Caudate nucleus (tissue), 63 donors: ENCODE measurements at places on chromosomes 2 and 18.

- DNase-seq = no peak
These were observed 1383.8 kb upstream of the ACVR2A start for GRCh38 chr2:146461068-146461467.

- DNase-seq = no peak
These were observed 111.4 kb upstream of the OTOS start for GRCh38 chr2:240251848-240252190.

DNA sequence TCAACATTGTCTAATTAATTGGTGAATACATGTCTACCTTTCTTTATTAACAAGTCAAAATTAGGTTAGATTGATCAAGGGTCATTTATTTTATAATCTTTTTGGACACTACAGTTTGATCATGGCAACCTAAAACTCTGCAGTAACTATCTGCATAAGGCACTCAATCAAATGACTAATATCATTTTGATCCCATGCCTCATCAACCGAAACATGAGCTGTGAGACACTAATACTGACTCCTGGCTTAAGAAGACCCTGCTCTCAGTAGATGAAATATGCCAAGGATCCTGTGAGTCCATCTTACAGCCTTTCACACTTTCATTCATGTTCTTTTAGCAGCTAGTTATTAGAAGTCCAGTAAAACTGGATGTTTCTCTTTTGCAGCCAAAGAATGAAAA is 169.4 kb upstream of the CAVIN2 start:
- no peak for DNase-seq

DNA sequence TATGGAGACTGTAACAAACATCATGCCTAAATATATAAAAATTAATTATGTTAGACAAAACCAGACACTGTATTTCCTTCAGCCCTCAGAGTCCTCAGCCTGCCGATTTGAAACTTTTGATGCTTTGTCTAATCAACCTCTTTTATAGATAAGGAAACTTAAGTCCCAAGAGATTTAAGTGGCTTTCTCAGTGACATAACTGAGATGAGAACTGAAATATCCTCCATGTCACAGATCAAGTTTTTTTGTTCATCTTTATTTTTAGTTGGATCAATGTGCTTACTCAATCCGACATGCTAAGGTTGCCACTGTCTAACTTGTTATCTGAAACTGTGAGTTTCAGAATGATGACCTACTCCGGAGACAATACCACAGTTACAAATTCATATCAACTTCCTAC is 72.3 kb downstream of the BARD1 start:
- no peak for DNase-seq

DNA sequence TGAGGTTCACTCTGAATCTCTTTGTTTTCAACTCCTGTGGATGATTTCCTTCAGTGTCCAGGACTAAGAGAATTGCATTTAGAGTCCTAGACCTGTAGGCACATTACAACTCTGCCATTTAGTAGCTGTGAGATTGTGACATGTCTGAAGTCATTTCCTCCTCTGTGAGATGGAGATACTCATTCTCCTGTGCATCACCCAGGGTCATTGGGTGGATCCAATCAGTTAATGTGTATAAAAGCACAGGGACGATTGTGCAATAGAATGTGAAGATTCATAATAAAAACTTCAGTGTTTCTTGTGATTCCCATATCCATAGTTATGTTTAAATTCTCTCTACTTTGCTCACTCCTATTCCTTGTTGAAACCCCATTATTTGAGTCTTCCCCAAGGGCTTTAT is 113.6 kb downstream of the DIS3L2 start:
- no peak for DNase-seq

DNA sequence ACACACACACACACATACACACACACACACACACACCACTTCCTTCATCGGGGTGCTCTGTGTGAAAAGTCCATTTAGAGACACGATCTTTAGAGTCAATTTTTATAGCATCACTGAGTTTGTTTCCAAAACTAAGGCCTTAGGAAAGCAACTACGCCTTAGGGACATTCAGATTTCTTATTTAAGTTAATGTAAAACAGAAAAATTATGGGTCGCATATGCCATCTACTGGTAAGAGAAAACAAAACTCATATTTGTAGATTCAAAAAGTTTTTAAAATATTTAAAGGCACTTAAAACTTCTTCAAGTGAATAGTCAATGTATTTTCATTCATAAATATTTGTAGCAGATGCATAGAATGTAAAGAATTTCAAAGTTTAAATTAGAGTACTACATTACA is 166.2 kb downstream of the ATAD2B start:
- no peak for DNase-seq

DNA sequence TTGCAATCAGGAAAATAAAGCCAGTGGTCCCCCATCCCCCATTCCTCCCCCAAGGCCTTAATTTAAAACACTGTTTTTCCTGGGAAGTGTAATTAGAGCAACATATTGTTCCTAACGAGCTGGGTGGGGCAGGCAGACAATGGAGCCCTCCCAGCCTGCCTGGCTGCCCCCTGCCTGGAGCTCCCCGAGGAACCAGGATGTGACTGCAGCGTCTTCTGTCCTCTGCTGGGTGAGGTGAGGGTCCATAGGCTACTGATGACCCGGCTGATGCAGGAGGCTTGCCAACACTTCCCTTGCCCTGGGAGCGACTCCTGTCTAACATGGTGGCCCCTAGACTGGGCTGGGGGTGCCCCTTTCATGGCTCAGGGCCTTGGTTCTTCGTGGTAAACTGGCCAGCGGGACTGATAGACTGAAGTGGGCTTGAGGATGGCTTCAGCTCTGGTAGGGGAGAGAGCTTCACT is 152.4 kb downstream of the DYSF start:
- no peak for DNase-seq

DNA sequence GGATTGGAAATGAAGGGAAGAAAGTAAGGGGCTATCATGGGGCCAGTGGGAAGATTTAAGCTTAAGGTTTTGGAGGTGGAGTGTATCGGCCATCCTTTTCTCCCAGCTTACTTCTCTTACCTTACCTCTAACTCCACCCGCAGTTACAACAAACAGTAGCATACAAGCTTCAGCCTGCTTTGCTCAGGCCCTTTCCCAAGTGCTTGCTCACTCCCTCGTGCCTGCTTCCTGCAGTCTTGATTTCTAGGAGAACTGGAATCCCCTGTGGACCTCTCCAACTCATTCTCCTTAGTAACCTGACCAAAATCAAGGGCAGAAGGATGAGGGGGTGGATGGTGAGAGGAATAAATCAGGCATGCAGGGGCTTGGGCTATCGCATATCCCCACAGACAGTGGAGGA is 5.8 kb upstream of the LYG2 start:
- DNase-seq = no peak
